ENCODE measurements at places on chromosomes 4 and X.

GRCh38 chr4:112086036-112086434 lies 59.2 kb upstream of the FAM241A start:
- no peak for DNase-seq

DNA sequence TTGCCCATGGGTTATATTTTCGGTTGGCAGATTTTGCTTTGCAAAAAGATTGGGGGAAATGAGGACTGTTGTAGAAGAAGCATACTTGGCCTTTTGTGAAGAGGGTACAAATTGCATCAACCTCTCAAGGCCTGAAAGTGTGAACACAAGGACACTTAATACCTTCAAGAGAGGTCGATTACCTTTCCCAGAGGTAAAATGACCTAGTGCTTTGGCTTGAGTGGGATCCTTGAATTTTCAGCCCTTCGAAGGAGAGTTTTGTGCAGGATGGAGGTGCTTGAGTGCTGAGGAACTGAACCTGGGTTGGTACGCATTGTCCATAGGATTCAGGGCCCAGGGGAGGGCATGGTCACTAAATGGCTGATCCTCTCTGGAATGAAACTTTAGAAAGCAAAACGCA lies 27.6 kb upstream of the NKAP start:
- no peak for DNase-seq

GRCh38 chr4:81503586-81503985 lies 31.9 kb upstream of the RASGEF1B start:
- no peak for DNase-seq

GRCh38 chr4:73609706-73610105 lies 10.5 kb downstream of the RASSF6 start:
- no peak for DNase-seq

- no peak for DNase-seq
Observed at GRCh38 chr4:168248176-168248710, 70.3 kb downstream of the DDX60 start.

DNA sequence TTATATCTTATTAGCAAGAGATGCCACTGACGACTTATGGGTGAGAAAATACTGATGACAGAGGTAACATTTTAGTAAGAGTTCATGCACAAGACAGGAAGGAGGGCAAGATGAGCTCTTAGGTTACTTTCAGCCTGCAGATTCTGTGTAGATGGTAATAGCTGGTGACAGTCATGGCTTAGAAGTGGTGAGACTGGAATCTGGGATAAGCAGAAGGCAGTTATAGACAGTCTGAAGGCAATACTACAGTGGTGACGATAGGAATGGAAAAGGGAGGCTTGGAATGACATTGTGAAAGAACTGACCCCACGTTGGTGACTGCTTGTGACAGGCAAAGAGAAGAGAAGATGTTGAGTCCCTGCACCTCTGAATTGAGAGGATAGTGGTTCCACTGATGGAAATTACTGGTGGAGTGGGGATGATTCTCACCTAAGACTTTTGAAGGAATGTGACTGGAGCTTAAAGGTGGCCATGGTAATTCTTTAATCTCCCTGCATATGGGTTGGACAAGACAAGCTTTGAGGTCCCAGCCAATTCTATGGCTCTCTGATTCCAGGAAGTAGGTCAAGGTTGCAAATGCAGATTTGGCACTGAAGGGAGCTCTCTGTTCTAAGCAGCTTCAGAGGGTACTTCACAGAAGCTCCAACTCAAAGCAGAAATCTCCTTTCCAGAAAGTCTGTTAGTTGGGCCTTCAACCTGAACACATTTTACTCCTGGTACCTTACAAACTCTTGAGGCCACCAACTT lies 99.7 kb downstream of the RASL11B start:
- DNase-seq: no peak

DNA sequence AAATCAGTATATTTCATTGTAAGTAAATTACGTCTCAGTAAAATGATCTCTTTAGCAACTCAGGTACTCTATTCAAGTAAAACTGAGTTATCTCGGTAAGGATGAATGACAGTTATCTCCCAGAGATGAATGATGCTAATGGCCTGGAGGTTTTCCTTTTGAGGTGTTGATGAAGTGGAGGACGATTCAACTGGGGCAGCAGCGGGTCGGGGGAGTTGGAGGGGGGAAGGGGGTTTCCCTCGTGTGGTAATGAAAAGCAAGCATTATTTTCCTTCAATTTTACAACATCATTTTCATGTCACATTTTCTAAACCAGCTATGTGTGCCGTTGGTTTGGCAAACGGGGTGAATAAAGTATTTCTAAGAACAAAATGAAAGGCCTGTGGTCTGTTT lies 92.4 kb upstream of the ATXN3L start:
- DNase-seq: no peak

DNA sequence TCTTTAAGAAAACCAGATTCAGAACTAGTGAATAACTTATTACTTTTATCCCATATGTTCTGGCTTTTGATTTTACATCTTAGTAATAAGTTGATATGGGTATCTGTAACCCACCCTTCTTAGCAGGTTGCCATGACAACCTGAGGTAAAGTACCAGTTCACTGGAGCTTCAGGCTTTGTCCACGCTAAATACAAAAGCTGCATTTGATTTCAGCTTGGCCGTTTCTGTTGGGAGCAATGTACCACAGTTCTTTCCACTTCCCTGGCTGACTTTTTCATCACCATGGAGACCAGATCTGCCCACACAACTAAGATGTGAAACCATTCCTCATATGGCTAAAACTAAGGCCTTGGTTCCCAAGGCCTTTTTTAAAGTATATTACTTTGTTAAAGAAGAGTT lies 26.1 kb downstream of the KLHL34 start:
- DNase-seq: no peak

- DNase-seq: no peak
Observed at GRCh38 chrX:150205011-150205410, 158.1 kb upstream of the MAMLD1 start.

DNA sequence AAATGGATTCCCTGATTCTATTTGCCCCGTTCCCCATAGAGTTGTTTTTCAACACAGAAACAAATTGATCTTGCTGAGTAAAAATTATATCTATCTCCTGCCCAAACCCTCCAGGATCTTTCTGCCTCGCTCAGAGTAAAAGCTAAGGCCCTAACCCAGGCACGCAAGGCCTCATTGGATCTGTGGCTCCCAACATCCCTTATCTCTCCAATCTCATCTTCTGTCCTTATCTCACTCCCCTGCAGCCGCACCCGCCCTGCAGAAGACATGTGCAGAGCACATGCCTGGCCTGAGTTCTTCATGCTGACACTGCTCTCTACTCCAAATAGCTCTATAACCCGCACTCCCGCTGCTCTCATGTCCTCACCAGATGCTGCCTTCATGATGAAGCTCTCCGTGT lies 543.8 kb upstream of the ZFP42 start:
- DNase-seq: no peak

DNA sequence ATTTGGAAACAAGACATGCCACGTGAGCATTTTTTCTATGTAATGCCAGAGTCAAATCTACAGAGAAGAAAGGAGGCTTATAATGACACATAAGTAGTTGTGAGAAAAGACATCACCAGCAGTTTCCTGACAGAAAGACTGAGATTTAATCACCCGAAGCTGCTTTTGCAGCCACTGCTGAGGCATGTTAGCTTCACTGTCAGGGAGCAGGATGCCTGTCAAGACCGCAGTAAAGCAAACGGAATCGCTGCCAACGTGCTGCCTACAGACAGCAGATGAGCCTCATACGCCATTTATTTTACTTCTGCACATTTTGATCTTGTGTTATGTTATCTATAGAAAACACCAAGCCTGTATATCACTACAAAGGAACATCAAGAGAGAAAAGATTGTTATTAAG lies 68.7 kb upstream of the NDST3 start:
- DNase-seq: no peak
